Stimulated activated CD4-positive, alpha-beta T cell treated with anti-CD3 and anti-CD28 coated beads, Interleukin-15, amount 100 ng/mL, for 48 hours (primary cell): ENCODE measurements at places on chromosomes 5 and 9.

- no peak for DNase-seq
These were observed 1.2 kb downstream of the KIAA1958 start for GRCh38 chr9:112487799-112488340.

DNA sequence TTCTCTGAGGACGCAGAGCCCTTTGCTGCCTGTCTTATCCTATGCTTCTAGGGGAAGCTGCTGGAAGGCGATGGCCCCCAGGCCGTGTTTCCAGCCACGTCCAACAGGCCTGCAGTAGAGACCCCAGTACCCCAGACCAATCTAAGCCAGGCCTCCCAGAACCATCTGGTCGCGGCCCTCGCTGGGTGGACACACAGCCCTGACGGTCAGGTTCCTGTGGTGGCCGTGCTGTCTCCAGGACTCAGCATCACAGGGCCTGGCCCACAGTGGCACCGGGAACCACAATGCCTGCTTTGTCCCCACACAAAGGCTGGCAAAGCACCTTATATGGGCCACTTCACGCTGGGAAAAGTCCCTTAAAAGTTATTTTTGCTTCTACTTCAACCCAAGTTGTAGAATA lies 44.5 kb downstream of the SEMA4D start:
- DNase-seq, result no peak

DNA sequence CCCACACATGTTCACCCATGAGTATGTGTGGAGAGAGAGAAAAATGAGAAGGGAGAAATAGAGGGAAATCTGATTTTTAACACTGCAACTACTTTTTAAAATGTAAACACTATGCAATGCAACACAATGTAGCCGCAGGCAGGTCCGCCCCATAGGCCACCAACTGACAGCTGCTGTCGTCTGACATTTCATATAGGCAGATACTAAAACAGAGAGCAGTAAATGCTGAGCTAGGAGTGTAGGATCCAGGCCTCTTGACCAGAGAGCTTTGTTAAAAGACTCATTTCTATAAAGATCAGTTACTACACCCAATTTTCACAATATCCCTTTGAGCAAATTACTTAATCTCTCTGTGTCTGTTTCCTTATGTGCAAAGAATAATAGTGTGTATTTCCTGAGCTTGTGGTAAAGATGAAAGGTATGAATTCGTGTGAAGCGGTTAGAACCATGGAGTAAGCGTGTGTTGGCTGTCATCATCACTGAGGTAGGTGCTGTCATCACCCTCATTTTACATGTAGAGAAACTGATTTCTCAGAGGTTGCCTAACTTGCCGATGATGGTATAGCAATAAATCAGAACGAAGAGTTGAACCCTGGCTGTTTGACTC lies 55.2 kb upstream of the PDE8B start:
- no peak for DNase-seq

DNA sequence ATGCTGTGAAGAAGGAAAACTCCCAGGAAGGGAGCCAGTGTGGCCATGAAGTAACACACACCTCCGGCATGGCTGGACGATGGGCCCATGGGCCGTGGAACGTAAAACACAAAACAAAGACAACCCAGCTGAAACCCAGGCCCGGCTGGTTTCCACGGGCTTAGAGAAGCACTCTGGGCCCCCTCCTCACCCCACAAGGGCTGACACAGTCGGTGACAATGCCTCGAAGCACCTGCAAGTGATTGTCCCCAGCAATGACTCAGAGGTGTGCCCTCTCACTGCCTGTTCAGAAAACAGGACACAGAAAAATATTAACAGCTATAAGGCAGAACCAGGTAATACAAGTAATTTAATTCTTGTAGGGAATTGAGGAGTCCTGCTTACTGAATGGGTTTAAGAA lies 135.3 kb downstream of the ROR2 start:
- DNase-seq, result no peak

GRCh38 chr5:15496886-15497285 lies 3.1 kb upstream of the FBXL7 start:
- no peak for DNase-seq

- peak; percentile 34 for DNase-seq
These were observed 743 bp downstream of the NR3C1 start for GRCh38 chr5:143402553-143403333.

DNA sequence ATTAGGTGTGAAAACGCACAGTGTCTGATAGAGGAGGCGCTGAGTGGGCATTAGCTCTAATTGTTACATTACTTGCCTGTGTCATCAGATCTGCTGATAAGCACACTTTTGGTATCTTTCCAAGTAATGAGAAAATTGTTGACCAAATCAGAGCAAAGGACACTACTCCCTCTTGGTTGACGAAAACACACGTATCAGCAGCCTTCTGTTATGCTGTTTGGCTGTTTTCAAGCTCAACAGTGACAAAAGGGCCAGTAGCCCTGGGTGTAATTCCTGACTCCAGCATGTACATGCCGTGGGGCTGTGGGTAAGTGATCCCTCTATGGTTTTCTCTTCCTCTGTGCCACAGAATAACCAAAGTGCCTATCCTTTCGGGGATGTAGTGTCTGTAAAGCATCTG lies 151.4 kb downstream of the AUH start:
- no peak for DNase-seq

- DNase-seq, result no peak
These were observed 456.9 kb downstream of the TAF11L14 start for GRCh38 chr5:18091142-18091541.

DNA sequence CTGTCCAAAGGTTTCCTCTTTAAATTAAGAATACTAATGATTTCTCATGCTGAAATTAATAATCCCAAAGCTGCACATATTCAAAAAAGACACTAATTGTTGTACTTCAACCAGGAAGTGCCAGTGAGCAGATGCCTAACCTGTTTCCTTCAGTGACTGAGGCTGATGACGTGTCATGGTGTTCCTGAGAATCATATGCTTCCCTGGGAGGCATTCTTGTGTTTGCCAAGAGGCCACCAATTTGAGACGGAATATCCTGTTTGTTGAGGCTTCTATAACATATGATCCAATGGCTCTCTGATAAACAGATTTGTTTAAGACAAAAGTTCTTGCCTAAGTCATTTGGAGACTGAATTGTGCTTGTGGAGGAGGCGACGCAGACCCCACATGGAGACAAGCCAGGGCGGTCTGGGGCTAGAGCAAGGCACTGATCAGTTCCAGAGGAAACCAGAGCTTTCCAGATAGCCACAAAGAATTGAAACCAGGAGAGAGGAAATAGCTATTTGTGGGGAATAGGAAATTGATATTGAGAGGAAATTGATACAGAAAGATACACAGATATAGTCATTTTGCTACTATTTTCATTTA lies 66.4 kb upstream of the ZNF608 start:
- DNase-seq, result no peak

- DNase-seq, result no peak
These were observed 14.5 kb downstream of the SLC23A1 start for GRCh38 chr5:139368613-139369012.

GRCh38 chr5:3357291-3357690 lies 238.3 kb upstream of the IRX1 start:
- DNase-seq, result no peak

- no peak for DNase-seq
These were observed 284.1 kb downstream of the HCN1 start for GRCh38 chr5:45411971-45412612.

- no peak for DNase-seq
These were observed 5.9 kb downstream of the HMCN2 start for GRCh38 chr9:130271473-130271872.

DNA sequence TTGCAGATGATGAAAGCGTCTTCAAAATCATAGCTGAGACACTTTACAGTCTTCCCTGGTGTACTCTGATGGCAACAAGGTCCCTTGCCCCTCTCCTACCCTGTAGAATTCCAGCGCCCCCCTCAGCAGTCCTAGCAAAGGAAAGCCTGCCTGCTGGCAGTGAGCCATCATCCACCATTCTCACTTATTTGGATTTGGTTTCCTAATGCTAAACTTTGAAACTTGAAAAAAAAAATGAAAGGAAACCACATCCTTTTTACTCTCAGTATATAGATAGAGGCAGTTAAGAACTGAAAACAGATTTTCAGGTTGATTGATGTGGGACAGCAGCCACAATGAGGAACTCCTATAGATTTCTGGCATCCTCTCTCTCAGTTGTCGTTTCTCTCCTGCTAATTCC lies at the start of gene GZMA:
TSS of gene GZMA (plus strand) at position 299 of the 400 bp plus-strand sequence. CDS start at position 336, 37 bp downstream.
- no peak for DNase-seq

DNA sequence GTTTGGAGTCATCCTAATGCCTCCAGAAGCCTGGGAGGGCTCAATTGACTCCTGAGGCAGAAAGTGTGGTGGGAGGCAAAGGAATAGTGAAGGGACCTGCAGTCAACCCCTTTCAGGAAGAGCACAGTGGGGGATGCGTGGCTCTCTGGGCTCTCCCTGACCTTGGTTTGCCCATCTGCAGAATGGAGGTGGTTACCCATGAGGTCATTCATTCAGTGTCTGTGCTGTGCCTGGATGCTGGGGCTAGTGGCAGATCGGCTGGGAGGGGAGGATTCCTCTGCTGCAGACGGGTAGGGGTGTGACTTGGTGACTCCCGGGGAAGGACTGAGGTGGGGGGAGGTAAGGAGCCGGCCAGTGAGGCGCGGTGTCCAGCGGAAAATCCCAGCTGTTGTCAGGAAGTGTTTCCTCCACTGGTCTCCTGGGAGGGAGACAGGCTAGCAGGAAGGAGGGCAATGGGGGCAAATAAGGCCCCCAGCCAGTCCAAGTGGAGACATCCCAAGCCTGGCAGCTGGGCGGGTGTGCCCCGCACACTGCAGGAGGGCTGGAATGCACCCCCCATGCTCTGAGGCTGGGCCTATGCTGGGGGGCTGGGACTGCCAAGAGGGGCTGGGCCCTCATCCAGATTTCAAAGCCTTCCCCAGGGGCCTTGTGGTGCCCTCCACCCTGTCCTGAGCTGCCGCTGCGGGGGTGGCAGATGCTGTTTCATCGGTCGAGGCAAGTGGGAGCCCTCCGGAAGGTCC lies 10.9 kb downstream of the CXXC5 start:
- no peak for DNase-seq

- no peak for DNase-seq
These were observed 597.3 kb downstream of the PRELID2 start for GRCh38 chr5:145237843-145238242.

- DNase-seq, result no peak
These were observed 45.3 kb upstream of the AKNA start for GRCh38 chr9:114433086-114433485.

- DNase-seq, result no peak
These were observed 27.1 kb downstream of the UBE2QL1 start for GRCh38 chr5:6475626-6476312.

GRCh38 chr9:69430206-69430605 lies 105.2 kb downstream of the ENTREP1 start:
- DNase-seq, result no peak

GRCh38 chr5:160129841-160130240 lies 10.6 kb upstream of the PWWP2A start:
- no peak for DNase-seq

DNA sequence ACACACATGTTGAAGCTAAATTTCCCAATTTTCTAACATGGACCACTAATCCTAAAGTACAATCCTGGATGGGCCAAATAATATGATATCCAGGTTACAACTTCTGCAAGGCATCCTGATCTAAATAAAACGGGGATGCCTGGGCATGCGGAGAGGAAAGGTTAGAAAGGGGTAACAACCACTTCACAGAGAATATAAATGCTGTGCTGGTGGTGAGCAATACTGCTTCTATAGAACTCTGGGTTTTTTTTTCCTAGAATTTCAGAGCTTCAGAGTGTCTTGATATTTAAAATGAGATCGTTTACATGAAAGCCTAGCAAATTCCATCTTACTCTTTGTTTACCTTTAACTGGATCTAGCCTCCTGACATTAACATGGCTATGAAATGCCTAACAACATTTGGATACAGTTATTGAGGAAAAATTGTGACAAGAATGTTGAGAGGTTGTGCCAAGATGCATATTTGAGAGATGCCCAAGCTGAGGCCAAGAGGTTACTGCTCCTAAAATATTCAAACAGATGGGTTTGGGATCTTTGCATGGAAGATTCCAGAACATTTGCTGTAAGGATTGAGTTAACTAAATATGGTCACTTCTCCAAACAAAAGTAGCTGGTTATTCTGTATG lies 22.4 kb downstream of the TNFAIP8 start:
- no peak for DNase-seq

DNA sequence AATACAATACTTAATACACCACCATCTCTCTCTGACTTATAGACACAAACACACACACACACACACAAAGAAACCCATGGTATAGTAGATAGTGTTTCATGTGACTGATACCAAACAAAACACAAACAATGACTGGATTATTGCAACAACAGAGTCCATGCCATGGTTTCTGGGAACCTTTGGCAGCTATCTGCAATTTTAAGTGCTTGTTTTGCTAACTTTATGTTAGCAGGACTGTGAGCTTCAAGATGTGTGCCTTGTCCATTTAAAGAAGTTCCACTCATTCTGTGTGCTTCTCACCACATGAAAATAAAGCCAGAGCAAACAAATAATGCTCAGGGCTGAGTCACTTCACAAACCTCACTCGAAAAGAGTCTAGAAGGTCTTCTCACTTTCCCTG lies 15.1 kb upstream of the LURAP1L start:
- no peak for DNase-seq

- DNase-seq, result no peak
These were observed 26.8 kb downstream of the GLRA1 start for GRCh38 chr5:151897896-151898295.

- DNase-seq, result no peak
These were observed 10.1 kb downstream of the TXN start for GRCh38 chr9:110246214-110246613.

- no peak for DNase-seq
These were observed 136.6 kb upstream of the OTULINL start for GRCh38 chr5:14445013-14445412.
